Suppressor macrophage treated with lipopolysaccharide for 4 hours (primary cell): ENCODE measurements at places on chromosomes 7 and 10.

- DNase-seq, result peak; percentile 88
Observed at GRCh38 chr7:5704534-5704922, 76.9 kb downstream of the RNF216 start.

GRCh38 chr10:125156196-125156595 lies 4.2 kb downstream of the CTBP2 start:
- no peak for DNase-seq

GRCh38 chr10:99742254-99742653 lies 10.2 kb downstream of the CUTC start:
- DNase-seq, result no peak

DNA sequence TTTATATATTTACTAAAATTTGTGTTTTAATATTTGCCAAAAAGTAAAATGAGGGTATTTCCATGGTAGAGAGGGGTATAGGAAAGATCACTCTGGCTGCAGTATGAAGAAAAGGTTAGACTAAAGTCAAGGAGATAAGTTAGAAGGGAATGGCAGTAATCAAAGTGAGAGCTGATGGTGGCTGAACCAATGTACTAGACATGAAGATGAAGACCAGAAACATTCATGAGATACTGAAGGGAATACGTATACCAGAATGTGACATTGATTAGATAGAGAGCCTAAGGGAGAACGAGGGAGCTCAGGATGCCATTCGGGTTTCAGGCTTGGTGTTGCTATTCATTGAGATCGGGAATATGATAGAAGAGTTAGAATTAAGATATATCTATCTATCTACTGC lies 7.8 kb downstream of the ZNF713 start:
- no peak for DNase-seq

GRCh38 chr7:133854739-133855138 lies 272.4 kb upstream of the LRGUK start:
- peak; percentile 33 for DNase-seq

DNA sequence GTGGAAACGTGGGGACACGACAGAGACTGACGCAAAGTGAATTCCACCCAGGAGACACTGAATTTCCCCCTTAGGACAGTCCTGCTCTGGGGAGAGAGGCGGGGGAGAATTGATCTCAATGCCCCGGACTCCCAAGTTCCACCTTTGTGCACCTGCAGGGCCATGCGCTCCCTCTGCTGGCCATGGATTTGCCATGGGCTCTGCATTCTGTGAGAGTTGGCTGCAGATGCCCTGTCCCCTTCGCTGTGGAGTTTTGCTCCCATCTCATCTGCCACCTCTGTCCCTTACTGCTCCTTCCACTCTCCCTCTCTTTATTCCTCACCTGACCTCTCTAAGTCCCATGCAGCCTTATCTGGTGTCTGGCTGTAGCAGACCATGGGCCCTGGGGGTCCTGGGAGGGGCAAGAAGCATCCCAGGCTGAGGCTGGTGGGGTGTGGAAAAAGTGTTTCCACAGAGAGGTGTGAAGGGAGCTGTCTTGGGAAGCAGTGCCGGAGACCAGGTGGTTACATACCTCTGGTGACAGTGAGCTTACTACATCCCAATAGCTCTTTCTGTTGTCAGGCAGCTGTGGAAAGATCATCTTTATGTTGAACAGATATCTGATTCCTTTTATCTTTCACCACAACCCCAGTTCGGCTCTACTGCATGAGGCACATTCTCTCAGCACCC lies 14.3 kb downstream of the GHRHR start:
- no peak for DNase-seq

DNA sequence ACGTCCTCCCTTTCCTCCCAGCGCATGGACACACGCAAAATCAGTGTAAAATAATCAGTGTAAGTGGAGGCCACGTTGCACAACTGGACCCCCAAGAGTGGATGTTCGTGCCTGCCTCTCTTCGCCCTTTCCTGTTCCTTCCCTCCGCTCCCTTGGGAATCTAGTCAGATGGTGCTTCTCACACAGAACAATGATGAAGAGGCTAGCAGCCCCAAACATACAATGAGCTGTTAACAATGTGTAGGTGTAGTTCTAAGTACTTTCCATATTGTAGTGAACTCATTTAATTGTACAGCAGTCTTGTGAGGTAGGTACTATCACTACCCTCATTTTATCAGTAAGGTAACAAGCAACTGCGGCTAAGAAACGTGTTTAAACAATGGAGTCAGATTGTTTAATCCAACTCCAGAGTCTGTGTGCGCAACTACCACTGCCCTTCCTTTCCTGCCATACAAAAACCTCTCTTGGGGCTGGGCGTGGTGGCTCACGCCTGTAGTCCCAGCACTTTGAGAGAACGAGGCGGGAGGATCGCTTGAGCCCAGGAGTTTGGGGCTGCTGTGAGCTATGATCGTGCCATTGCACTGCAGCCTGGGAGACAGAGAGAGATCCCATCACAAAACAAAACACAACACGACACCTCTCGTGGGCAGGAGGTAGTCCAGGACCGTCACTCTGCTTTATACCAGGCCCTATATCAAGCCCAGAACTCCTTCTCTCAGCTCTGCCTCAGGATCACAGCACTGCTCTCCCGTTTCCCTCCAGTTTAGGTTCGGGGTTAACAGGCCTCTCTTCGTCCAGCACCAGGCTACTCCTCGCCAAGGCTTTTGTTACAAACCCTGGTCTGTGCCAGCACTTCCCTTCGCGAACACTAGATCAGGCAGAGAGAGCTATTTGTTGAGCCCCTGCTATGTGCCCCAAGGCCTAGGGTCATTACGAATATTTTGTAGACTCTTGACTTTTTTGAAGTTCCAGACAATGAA lies 1.1 kb downstream of the FKBP9 start:
- DNase-seq, result no peak

DNA sequence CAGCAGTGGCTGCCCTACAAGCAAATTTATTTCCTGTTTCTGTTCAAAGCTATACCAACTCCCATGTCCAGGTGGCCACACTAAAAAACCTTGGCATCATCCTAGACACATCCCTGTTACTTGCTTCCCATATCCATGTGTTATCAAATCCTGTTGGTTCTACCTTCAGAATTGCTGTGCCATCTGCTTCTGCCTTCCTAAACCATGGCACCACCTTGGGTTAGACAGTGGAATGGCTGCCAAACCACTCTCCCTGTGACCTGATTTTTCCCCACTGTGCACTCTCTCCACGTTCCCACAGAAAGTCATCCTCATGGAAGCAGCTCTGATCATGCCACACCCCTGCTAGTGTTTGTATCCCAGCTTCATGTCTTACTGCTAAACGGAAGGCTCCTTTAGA lies 697.6 kb upstream of the GALNT17 start:
- DNase-seq, result no peak

GRCh38 chr7:101650579-101651081 lies 21.5 kb upstream of the MYL10 start:
- no peak for DNase-seq

DNA sequence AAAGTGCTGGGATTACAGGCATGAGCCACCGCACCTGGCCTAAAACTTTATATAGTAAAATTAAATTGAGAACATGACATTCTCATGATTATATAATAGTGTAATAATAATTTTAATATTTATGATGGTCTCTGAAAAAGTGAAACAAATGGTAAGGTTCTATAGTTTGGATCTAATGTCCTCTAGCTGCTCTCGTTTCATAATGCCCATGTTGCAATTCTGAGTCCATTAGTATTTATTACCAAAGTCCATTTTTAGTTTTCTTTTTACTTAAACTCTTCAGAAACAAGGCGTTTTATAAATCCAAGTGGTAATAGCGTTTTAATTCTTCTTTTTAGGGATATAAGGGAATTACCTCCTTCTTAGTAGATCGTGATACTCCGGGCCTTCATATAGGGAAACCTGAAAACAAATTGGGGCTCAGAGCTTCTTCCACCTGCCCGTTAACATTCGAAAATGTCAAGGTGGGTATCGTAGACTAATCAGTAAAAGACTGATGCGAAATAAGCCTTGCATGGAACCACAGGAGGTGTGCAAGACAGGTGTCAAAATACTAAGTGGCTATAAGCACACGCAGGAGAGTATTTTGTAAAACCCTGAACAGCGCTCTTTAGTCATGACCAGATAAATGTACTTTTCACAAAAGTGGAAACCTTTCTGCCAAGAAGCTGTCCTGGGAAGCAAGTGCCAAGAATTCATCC lies 34.1 kb downstream of the ACADSB start:
- no peak for DNase-seq

- DNase-seq, result peak; percentile 86
Observed at GRCh38 chr10:73529089-73529832, 33.4 kb upstream of the PPP3CB start.

DNA sequence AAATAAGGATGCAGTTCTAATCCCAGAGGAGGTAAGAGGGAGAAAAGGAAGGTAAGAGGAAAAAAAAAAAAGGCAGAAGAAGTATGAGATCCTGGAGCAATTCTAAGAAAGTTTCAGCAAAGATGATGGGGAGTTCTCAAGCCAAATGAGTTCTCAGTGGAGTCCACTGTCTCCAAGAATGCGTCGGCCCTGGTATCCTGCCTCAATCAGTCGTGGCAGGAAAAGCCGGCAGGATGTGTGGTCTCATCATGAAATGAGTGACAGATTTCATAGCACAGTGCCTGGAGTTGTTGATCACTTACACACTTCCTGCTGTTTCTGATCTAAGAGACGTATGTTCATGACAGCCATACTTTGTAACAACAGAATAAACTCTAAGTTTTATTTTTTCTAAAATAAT lies 554.9 kb downstream of the NXPH1 start:
- DNase-seq, result no peak

DNA sequence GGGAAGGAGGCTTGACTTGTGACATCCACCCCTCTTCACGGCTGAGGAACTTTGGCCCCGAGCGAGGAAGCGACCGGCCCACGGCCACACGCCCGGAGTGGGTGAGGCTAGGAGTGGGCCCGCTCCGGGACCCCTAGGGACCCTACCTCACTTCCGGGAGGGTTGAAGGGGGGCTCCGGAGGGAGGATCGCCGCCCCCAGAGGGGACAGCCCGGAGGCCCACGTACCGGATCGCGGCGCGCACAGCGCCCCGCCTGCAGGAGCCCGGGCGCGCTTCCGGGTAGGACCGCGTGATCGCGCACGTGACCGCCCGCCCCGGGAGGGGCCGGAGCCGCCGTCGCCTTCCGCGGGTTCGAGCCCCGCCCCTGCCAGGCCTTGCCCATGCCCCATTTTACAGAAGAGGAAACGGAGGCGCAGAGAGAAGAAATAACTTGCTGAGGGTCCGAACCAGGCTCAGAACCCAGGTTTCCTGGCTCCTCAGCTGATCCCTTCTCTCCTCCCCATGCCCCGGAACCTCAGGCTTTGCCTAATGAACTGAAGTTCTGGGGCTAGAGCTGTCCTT lies at the start of gene HPS1:
Gene HPS1 (minus strand): TSS at position 275 of the 561 bp plus-strand sequence. CDS start 3,695 bp downstream, outside the sequence.
- DNase-seq, result peak; percentile 91

GRCh38 chr10:17648243-17649035 lies 4.5 kb downstream of the STAM start:
- no peak for DNase-seq

GRCh38 chr7:141671705-141672496 lies 30.1 kb downstream of the DENND11 start:
- peak; percentile 67 for DNase-seq

GRCh38 chr10:100612601-100613595 lies 77.2 kb downstream of the HIF1AN start:
- no peak for DNase-seq

DNA sequence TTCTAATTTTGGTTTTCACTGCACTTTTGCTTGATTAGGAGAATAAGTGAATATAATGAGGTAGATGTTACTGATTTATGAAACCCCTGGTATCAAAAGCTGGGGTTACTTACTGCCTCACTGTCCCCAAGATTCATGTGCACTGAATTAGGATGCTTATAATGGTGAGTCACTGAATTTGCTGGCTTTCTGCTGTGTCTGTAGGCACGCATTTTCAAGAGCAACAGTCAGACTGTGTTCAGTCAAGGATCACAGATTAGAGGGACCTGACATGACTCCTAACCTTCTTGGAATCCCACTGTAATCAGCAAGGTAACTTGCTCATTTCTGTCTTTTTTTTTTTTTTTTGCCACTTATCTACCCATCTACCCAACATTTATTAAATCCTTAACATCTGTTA lies 59.7 kb downstream of the GPR85 start:
- DNase-seq, result no peak

DNA sequence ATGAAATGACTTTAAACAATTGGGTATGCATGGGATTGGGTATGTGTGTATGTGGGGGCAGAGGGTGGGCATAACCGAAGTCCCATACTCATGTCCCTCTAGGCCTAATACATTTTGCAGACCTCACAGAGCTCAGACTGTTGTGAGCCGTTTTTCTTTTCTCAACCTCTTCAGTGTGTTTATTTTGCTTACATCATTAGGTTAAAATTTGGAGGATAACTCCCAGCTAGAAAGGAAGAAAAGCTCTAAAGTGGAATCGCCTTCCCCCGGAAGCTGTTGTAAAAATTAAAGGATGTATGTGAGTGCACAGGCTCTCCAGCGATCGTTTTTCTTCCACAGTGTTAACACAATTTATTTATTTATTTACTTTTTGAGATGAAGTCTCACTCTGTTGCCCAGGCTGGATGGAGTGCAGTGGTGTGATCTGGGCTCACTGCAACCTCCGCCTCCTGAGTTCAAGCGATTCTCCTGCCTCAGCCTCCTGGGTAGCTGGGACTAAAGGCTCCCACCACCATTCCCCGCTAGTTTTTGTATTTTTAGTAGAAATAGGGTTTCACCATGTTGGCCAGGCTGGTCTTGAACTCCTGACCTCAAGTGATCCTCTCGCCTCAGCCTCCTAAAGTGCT lies 1.5 kb upstream of the H2AZ2 start:
- no peak for DNase-seq

DNA sequence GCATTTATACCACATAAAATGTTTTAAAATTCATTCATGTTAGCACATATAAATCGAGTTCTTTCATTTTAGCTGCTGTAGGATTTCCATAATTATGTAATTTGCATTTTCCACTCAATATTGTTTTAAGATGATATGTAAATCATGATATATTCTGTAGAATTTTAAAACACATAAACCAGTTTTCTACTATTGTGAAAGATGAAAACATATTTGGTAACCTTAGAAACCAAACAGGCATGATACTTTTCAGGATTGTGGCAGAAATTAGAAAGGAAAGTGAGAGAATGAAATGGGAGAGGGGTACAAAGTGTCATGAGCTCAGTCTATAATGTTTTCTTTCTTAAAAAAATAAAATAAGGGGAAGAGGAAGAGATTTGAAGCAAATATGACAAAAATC lies 269.3 kb downstream of the PPP1R3A start:
- DNase-seq, result no peak

- DNase-seq, result no peak
Observed at GRCh38 chr7:83613232-83613631, 35.7 kb downstream of the SEMA3E start.
